ENCODE measurements at places on chromosomes 13 and 19. TPM values are rescaled to one million over a fixed set of nuclear protein-coding genes. Genes with fewer than 3 reads are reported as not detected.

GRCh38 chr13:64088491-64088890, 2672.8 kb upstream of the PCDH20 start:
- no peak for DNase-seq

- DNase-seq: no peak
These were observed 1407.1 kb downstream of the UQCRFS1 start for GRCh38 chr19:27805848-27806247.

- DNase-seq: no peak
These were observed 43.2 kb downstream of the URI1 start for GRCh38 chr19:29985196-29985595.

- DNase-seq: no peak
These were observed 21.8 kb downstream of the MCF2L start for GRCh38 chr13:112990783-112991182.

GRCh38 chr13:21310220-21310619, 133.8 kb downstream of the MRPL57 start:
- no peak for DNase-seq

DNA sequence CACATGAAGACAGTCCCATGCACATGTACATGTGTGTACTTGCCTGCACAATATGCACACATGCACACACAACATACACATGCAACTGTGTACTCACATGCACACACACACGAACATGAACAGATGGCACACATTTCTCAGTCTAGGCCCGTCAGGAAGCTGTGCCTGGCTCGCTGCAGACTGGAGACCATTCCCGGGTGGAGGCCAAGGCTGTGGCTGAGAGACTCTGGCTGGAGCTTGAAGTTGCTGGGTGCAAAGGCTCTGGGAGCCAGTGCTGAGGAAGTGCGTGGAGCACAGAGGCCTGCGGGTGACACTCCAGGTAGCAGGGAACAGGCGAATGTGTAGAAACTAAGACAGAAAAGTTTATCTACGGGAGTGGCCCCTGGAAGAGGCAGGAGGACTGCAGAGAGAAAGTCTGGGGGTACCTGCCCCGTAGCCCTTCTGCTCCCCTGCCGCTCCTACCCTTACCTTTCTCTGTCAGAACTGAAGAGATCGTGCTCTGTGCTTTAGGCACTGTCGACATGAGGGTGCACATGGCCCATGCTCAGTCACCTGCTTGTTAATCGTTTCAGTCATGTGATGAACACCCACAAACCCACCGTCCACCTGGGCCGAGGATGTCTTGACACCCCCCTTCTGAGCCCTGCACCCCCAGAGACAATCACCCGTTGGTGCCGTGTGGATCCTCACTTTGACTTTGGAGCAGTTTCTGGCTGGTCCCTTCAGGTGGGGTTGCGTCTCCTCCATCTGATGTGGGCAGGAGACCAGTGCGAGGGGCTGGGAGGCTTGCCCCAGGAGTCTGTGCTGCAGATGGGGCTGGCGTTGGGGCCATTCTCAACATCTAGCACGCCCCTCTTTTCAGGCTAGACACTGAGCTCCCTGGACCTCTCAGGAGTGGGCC, 69.4 kb downstream of the TEX29 start:
- no peak for DNase-seq

GRCh38 chr19:4984438-4984990, 15.6 kb downstream of the KDM4B start:
- peak; percentile 57 for DNase-seq

DNA sequence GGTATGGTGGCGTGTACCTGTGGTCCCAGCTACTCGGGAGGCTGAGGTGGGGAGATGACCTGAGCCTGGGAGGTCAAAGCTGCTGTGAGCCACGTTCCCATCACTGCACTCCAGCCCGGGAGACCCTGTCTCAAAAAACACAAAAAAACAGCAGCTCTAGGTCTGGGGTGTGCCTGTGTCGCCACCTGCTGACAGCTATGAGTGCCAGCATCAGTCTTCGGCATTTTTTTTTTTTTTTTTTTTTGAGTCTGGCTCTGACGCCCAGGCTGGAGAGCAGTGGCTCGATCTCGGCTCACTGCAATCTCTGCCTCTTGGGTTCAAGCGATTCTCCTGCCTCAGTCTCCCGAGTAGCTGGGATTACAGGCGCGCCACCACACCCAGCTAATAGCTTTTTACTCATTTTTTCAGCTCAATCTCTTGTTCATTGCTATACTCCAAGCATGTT, 10.1 kb downstream of the AP2S1 start:
- peak; percentile 66 for DNase-seq

The ZNF582 gene
- 14.2 TPM for polyA plus RNA-seq

The LRRC63 gene
- polyA plus RNA-seq: 0.14 TPM

GRCh38 chr19:11338569-11339253, 746 bp downstream of the RAB3D start:
- no peak for DNase-seq

The IL11 gene
- polyA plus RNA-seq: 2.8 TPM

DNA sequence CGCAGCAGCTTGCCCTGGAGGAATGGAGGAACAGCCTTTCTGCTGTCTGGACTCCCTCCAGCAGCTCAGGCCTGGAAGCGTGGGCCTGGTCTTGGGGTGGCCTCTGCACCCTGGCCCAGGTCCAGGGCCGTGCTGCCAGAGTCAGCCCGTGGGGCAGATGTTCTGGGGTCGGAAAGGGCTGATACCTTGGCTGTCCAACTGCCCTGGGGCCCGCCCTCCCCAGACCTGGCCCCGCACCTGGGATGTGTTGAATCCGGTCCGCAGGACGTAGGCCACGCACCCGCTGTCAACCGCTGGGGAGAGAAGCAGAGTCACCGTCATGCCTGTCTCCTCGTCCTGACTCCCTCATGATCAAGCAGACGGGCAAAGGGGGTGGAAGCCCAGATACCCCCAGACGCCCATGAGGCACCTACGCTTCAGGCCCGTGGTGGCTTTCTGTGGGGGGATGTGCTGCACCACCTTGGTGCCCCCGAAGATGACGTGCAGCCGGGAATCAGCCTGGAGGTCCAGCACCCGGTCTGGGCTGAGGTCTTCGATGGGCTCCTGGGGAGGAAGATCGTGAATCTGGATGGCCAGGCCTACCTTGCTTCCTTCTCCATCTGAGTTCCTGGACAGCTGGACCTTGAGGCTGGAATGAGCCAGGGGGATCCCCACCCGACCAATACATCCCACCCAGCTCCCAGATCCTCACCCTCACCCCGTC, 7.7 kb downstream of the ATP13A1 start:
- DNase-seq: no peak

- DNase-seq: no peak
These were observed 54.1 kb downstream of the WDFY2 start for GRCh38 chr13:51638216-51638871.

GRCh38 chr19:43460362-43461016, 4.9 kb downstream of the LYPD3 start:
- no peak for DNase-seq

- no peak for DNase-seq
These were observed 12.4 kb upstream of the BBC3 start for GRCh38 chr19:47243364-47243775.

- no peak for DNase-seq
These were observed 10.6 kb downstream of the CSNK1A1L start for GRCh38 chr13:37094840-37095239.

DNA sequence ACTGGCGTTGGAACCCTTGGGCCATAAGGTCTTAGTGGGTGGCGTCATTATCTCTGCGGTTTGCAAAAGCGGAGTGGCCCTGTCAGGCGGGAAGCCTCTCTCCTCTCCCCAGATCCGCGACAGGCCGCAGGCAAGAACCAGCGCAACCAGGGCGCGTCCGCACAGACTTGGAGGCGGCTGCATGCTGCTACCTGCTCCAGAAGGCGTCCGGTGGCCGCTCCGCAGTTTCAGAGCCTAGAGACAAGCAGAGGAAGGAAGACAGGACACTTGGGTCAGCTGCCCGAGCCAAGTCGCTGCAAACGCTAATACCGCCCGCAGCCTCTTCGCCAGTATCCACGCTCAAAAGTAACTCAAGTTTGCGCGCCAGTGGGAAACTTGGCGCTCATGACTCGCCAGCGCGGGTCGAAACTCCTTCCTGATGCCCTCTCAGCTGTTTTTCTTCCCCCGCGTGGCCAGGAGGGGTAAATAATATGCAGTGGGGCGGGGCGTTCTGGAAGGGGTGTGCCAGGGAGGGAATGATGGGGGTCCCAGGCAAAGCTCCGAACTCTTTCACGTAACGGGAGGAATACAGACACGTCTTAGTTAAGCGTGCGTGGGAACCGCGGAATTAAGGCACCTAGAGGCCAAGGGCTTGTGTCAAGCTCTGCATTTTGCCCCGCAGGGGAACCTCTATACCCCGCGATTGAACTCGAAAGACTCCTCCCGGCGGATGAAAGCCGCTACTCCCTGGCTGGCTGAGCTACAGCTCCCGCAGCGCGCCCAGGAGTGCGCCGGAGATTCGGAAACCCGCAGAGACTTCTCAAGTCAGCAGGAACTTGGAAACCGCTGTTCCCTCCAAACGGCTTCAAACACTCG, at the start of gene EDNRB:
Gene EDNRB, minus strand, starts transcription at position 441 of the 855 bp plus-strand sequence. Its CDS starts 258 bp downstream, at position 183.
- DNase-seq: peak; percentile 31

DNA sequence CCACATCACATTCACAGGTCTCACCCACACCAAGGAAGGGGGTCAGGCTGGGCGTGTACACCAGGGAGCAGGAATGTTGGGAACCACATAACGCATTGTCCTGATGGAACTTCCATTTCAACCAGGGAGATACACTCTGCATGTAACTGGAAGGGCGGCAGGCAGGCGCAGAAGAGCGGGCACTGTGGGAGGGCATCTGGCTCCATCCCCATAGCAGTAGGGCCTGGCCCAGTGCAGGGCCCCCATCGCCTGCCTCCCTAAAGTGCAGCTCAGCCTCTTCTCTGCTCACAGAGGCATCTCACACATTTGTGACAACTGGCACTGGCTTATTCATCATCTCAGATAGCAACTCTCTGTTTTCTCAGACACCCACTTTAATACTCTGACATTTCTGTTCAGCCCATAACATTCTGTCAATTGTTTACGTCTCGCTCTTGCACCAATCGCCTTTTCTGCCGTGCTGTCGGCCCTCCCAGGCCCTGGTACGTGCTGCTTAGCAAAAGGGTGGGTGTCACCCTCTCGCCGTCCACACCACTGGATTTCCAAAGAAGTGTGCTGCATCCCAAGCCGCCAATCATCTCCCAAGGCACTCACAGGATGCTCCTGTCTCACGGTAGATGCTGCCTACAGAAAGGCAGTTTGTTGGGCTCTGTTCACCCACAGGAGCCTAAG, 353.3 kb upstream of the ZNF507 start:
- no peak for DNase-seq

DNA sequence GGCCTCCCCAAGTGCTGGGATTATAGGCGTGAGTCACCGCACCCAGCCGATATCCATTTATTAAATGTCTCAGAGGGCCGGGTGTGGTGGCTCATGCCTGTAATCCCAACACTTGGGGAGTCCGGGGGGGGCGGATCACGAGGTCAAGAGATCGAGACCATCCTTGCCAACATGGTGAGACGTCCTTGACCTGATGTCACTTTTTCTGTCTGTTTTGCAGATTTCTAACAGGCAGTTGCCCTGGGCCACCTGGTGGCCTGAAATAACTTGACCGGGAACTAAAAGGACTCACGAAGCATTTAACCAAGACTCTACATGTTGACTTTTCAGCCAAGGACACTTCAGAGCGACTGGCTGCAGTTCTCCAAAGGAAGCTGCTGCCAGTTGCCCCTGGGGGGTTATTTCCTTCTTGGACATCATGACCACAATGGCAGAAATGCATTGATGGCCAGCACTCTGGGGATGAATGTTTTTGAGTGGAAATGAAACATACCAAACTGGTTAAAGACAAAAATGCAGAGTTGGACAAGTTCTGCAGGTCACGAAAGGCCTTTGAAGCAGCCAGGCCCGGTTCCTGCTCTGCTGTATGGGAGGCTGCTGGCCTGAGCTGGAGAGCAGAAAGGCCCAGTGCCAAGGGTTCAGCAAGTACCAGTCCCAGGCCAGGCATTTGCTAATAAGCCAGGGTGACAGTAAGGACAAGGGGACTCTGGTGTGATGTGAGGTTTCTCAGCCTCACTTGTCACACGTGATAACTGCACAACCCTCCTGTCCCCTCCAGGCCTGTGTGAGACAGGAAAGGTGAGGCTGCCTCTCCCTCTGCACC, 8.3 kb downstream of the ZNF837 start:
- DNase-seq: no peak

The TSC22D1 gene
- polyA plus RNA-seq: 257 TPM

DNA sequence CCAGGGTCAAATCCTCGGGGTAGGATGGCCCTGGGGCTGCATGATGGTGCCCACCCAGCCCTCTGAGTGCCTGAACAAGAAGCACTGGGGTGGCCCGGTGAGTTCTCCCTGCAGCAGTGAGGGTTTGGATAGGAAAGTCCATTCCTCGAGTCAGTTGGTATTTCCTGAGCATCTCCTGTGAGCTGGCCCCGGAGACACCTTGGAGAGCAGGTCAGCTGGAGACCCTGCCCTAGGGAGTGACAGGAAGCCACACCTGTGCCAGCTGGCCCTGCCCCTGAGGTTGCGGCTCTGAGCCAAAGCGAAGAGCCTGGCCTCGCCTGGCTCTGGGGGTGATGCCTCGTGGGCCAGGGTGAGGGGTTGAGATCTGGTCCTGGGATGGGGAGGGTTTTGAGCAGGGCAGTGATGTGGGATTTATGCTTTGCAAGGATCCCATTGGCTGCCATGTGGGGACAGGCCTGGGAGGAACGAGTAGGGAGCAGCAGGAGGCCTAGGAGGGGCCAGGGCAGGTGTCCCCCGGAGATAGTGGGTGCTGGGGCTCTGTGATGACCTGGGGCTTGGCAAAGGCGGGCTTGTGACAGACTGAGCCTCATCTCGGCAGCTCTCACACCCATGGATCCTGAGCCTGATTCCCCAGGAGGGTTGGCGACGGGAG, 16.0 kb downstream of the CRTC1 start:
- DNase-seq: no peak

GRCh38 chr13:31930490-31930889, 101.1 kb upstream of the FRY start:
- no peak for DNase-seq

DNA sequence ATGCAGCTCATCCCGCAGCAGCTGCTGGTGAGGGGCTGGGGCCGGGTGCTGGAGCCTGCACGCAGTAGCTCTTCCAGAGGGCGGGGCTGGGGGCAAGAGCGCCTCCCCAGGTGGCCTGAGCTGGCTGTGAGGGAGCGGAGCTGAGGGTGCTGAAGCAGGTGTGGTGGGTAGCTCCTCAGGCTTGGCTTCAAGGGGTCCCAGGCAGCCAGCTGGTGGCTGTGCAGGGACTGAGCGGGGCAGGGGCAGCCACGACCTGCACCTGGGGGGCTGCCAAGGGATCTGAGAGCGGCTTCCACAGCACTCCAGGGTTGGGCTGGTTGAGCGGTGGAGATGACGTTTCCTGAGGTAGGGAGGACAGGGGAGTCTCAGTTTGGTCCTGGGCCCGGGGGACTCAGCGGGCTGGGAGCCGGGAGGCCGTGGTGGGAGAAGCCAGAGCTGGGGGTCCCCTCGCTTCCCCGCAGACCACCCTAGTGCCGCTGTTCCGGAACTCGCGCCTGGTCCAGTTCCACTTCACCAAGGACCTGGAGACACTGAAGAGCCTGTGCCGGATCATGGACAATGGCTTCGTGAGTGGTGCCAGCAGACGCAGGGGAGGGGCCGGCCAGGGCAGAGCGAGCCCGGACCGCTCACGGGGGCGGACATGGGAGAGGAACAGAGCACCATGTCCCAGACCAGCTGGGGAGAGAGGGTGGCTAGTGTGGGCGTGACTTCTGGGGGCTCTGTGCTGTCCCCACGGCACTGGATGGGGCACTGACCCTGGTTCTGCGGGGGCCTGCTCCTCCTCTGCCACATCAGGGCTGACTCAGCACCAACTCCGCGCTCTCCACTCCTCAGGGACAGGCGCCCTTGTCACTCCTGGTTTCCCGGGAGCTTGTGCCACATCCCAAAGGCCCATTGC, 7.4 kb downstream of the PTOV1 start:
- no peak for DNase-seq

Measured in renal cortex interstitium (tissue), 15 donors.